ENCODE measurements at places on chromosomes 2 and 18. TPM values are rescaled to one million over a fixed set of nuclear protein-coding genes. Genes with fewer than 3 reads are reported as not detected.

DNA sequence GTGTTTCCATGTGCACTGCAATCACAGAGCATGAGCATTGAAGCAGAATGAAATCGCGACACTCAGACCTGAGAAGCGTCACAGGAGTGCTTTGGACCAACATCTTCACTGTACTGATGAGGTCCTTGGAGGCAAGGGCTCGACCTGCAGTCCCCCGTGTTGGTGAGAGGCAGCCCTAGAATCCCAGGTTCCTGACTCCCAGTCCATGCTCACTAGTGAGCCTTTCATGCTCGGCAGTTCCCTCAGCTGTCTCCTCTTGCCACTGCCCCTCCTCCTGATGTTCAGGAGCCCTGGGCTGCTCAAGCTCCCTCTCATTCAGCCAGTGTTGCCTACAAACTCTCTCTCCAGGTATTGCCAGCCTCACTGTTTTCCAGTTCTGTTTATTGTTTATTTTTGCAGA is 291.4 kb downstream of the DYSF start:
- no peak for DNase-seq
- H3K27me3 ChIP-seq: peaks cover 3% of the 10 kb centered on the region
- no peaks in the 10 kb centered on the region for H3K36me3 ChIP-seq
- no peak overlapping the region for H3K4me3 ChIP-seq
- no peaks in the 10 kb centered on the region for H3K4me1 ChIP-seq
- no peak overlapping the region for H3K27ac ChIP-seq

DNA sequence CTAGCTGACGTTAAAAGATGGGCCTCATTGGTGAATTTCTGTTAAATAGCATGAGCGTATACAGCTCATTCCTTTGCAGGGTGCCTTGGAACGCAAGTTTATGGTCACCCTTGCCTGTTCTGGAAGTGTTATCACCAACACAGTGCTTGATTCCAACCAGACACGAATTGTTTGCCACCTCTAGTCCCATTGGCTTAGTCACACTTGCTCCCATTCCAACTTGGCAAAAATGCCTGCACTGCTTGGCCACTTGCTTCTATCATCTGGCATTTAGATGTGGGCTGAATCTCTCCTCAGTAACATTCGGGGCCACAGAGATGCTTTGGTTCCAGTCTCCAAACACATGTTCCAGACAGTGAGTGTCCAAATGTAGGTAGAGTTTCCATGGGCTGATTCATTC is 27.5 kb upstream of the ACVR1 start:
- no peak overlapping the region for H3K27ac ChIP-seq
- H3K4me1 ChIP-seq: peaks cover 28% of the 10 kb centered on the region
- no peak for DNase-seq
- no peaks in the 10 kb centered on the region for H3K27me3 ChIP-seq
- H3K36me3 ChIP-seq: no peaks in the 10 kb centered on the region

GRCh38 chr2:19140463-19141208 is 217.8 kb downstream of the OSR1 start:
- no peaks in the 10 kb centered on the region for H3K4me1 ChIP-seq
- DNase-seq: no peak
- no peak overlapping the region for H3K4me3 ChIP-seq

The ERFE gene
- total RNA-seq: not detected

GRCh38 chr18:48615566-48616401 is 77.0 kb downstream of the CTIF start:
- no peak for DNase-seq
- H3K36me3 ChIP-seq: no peaks in the 10 kb centered on the region
- H3K4me3 ChIP-seq: no peak overlapping the region
- H3K27me3 ChIP-seq: no peaks in the 10 kb centered on the region

- peaks cover 9% of the 10 kb centered on the region for H3K36me3 ChIP-seq
- H3K4me3 ChIP-seq: no peak overlapping the region
- no peak for DNase-seq
- H3K4me1 ChIP-seq: peaks cover 9% of the 10 kb centered on the region
- H3K27me3 ChIP-seq: no peaks in the 10 kb centered on the region
Measured at GRCh38 chr2:159706385-159706980, 5.8 kb upstream of the MARCHF7 start.

DNA sequence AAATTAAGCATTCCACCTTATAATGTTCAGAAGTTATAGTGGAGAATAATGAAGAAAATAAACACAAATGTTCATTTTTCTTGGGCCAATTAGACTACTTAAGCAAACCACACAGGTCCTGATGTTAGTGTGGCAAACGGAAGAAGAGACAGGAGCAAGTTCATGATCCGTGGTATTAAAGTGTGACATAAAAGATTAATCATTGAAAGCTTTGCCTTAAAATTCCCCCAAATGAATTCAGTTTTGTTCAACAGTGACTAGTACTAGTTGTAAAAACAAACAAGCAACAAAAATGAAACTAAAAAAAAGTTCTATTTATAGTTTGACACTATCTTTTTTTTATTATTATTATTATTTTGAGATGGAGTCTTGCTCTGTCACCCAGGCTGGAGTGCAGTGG is 73.7 kb downstream of the RFTN2 start:
- H3K4me1 ChIP-seq: peaks cover 4% of the 10 kb centered on the region

DNA sequence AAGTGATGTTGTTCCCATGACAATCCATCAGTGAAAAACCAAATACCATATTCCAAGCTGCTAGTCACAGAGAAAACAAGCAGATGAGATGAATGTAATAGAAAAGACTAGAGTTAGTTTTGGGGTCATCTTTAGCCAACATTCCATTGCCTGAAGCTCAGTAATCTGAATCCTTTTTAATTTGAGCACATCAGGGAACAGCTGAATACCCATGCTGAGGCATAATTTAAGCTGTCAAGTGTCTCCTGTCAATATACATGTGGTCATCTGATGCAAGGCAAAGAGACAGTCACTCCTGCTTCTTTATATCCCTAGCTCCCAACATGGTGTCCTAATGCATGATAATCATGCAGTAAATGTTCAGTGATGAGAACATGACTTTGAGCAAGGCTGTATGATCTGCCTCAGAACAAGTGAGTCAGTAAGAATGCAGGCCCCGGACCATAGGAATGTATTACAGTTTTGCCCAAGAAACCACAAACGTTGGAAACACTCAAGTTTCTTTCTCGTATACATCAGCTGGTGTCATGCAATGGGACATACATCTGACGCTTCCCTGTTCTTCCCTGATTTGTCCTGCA is 48.0 kb downstream of the CDK15 start:
- H3K27me3 ChIP-seq: peaks cover 26% of the 10 kb centered on the region
- H3K27ac ChIP-seq: no peak overlapping the region
- DNase-seq: no peak
- no peak overlapping the region for H3K4me3 ChIP-seq
- H3K36me3 ChIP-seq: no peaks in the 10 kb centered on the region
- H3K4me1 ChIP-seq: peaks cover 10% of the 10 kb centered on the region

DNA sequence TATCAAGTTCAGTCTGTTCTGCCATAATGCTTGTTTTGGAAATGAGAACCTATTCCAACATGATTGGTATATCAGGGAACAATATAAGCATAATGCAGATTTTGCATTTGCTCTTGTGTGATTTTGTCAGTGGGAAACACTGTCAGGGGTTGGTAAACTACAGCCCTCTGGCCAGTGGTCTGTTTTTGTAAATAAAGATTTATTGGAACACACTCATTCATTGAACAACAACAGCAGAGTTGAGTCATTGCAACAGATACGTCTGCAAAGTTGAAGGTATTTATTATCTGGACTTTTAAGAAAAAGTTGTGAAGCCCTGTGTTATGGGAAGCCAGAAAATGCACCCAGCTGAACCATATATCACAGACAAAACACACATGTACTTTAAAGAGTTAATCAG is 83.1 kb downstream of the MCFD2 start:
- DNase-seq: no peak
- peaks cover 6% of the 10 kb centered on the region for H3K4me1 ChIP-seq
- H3K4me3 ChIP-seq: no peak overlapping the region
- no peak overlapping the region for H3K27ac ChIP-seq
- H3K36me3 ChIP-seq: no peaks in the 10 kb centered on the region

- no peaks in the 10 kb centered on the region for H3K36me3 ChIP-seq
- no peaks in the 10 kb centered on the region for H3K27me3 ChIP-seq
- no peak overlapping the region for H3K27ac ChIP-seq
- no peak for DNase-seq
Measured at GRCh38 chr2:150327564-150328489, 159.6 kb downstream of the RND3 start.

The ESPNL gene
- 0.09 TPM for total RNA-seq

GRCh38 chr18:34909637-34910364 is 131.4 kb upstream of the MAPRE2 start:
- no peaks in the 10 kb centered on the region for H3K27me3 ChIP-seq
- H3K4me3 ChIP-seq: no peak overlapping the region
- peaks cover 2% of the 10 kb centered on the region for H3K36me3 ChIP-seq
- no peak overlapping the region for H3K27ac ChIP-seq

GRCh38 chr2:237441605-237442274 is 27.8 kb upstream of the COL6A3 start:
- H3K27ac ChIP-seq: peak overlapping the region; percentile 52
- no peak for DNase-seq
- H3K36me3 ChIP-seq: no peaks in the 10 kb centered on the region
- H3K4me3 ChIP-seq: no peak overlapping the region
- H3K4me1 ChIP-seq: peaks cover 16% of the 10 kb centered on the region

- peaks cover 39% of the 10 kb centered on the region for H3K36me3 ChIP-seq
- no peak overlapping the region for H3K4me3 ChIP-seq
- H3K27me3 ChIP-seq: no peaks in the 10 kb centered on the region
- DNase-seq: no peak
- no peaks in the 10 kb centered on the region for H3K4me1 ChIP-seq
- no peak overlapping the region for H3K27ac ChIP-seq
Measured at GRCh38 chr18:62101321-62101721, 85.5 kb downstream of the PIGN start.

The NOL4 gene
- total RNA-seq: not detected

The SRD5A2 gene
- not detected for total RNA-seq

The NAT8 gene
- total RNA-seq: not detected

DNA sequence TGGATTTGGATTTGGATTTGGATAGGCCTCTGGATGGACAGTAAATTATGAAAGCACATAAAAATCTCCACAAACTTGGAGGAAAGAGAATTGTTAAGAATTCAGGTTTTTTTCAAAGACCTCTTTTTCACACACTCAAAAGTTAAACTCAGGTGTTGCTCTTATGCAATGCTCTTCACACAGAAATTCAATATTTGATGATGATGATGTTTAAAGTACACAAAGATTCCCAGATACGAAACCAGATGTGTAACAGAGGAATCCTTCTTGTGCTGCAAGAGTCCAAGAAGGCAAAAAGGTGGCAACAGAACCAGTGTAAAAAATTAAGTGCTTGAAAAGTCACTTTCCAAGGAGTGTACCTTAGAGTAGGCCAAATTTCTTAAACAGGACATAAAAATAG is 75.8 kb upstream of the SPATS2L start:
- no peaks in the 10 kb centered on the region for H3K4me1 ChIP-seq
- no peak overlapping the region for H3K27ac ChIP-seq
- no peaks in the 10 kb centered on the region for H3K36me3 ChIP-seq
- no peak overlapping the region for H3K4me3 ChIP-seq
- peaks cover 28% of the 10 kb centered on the region for H3K27me3 ChIP-seq

The CPS1 gene
- total RNA-seq: 0.68 TPM

DNA sequence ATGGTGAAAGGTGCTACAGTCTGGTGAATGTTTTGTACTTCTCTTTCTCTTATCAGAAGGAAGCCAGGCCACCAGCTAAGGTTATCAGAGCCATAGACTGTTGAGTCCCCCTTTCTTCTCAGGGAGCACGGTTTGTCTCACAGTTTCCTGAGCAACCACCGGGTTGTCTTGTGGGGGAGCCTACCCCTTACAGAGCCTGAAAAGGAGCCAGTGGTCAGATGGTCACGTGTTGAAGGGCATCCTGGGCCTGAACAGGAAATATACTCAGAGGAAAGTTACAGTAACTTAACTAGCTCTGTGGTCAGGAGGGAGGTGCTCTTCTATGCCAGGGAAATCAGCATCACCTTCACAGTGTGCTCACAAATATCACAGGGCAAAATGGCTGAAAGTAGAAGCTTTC is 11.6 kb downstream of the CD28 start:
- peak; percentile 69 for DNase-seq
- H3K36me3 ChIP-seq: peaks cover 24% of the 10 kb centered on the region
- H3K4me1 ChIP-seq: peaks cover 82% of the 10 kb centered on the region
- H3K27ac ChIP-seq: peak overlapping the region; percentile 83

GRCh38 chr18:67068608-67069007 is 447.9 kb downstream of the DSEL start:
- no peak for DNase-seq
- no peaks in the 10 kb centered on the region for H3K4me1 ChIP-seq
- H3K36me3 ChIP-seq: no peaks in the 10 kb centered on the region
- no peak overlapping the region for H3K4me3 ChIP-seq
- H3K27ac ChIP-seq: no peak overlapping the region

The SIX2 gene
- not detected for total RNA-seq

DNA sequence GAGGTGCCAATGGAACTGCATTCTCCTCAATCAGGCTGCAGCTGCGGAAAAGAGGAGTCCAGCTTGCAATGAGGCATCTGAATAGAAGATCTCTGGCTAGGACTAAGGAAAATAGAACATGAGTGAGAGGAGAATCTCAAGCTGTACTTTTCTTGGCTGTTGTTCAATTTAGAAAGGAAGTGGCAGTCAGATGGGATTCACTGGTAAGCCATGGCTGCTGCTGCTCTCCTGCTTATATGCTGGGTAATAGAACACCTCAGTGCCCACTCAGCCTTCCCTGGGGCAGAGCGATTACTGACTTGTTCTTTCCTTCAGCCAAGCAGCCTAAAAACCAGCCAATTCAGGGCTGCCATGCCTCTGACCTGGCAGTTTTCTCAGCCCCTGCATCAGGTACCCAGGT is 17.6 kb upstream of the CHST9 start:
- DNase-seq: no peak
- no peak overlapping the region for H3K4me3 ChIP-seq
- no peaks in the 10 kb centered on the region for H3K4me1 ChIP-seq
- H3K36me3 ChIP-seq: no peaks in the 10 kb centered on the region
- H3K27ac ChIP-seq: no peak overlapping the region

The ACMSD gene
- not detected for total RNA-seq

DNA sequence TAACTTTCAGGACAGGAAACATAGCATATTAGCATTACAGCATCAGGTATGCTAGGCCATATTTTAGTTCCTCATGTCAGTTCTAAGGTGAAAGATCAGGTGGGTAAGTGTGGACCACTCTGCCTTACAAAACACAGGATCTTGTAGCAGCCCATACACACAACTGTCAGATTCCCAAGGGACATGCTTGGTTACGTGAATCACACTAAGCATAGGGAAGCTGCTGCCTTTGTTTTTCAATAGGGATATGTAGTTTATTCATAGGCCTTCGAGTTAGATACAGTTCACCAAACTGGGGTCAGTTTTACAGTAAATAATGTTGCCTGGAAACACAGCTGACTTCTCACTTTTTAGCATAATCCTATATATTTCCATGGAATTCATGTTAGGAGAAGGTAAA is 116.1 kb upstream of the OTX1 start:
- no peaks in the 10 kb centered on the region for H3K4me1 ChIP-seq
- H3K27me3 ChIP-seq: no peaks in the 10 kb centered on the region
- H3K4me3 ChIP-seq: no peak overlapping the region
- no peak for DNase-seq

GRCh38 chr2:37080266-37080665 is 3.9 kb downstream of the HEATR5B start:
- H3K27me3 ChIP-seq: no peaks in the 10 kb centered on the region
- H3K4me3 ChIP-seq: peak overlapping the region; percentile 30
- DNase-seq: no peak
- peaks cover 28% of the 10 kb centered on the region for H3K4me1 ChIP-seq

- H3K4me3 ChIP-seq: no peak overlapping the region
- H3K27me3 ChIP-seq: peaks cover 2% of the 10 kb centered on the region
- H3K36me3 ChIP-seq: no peaks in the 10 kb centered on the region
- DNase-seq: no peak
- no peak overlapping the region for H3K27ac ChIP-seq
Measured at GRCh38 chr2:234863043-234863934, 88.5 kb upstream of the SH3BP4 start.

The ZNF892 gene
- total RNA-seq: 4.4 TPM

The CCDC85A gene
- total RNA-seq: not detected

Measured in activated naive CD8-positive, alpha-beta T cell treated with anti-CD3 and anti-CD28 coated beads, Interleukin-2, amount 10 ng/mL, durations not matched to agents 7 days and 5 days (primary cell).